ENCODE measurements at places on chromosomes 6 and 20.

- DNase-seq = no peak
These were observed 13.1 kb downstream of the TNXB start for GRCh38 chr6:32096087-32096393.

GRCh38 chr6:148316308-148316707 is 26.3 kb upstream of the SASH1 start:
- DNase-seq = no peak

- DNase-seq = no peak
These were observed 5.0 kb upstream of the ADGRF1 start for GRCh38 chr6:47047097-47047478.

- peak; percentile 16 for DNase-seq
These were observed 514 bp downstream of the TCFL5 start for GRCh38 chr20:62860924-62861691.

DNA sequence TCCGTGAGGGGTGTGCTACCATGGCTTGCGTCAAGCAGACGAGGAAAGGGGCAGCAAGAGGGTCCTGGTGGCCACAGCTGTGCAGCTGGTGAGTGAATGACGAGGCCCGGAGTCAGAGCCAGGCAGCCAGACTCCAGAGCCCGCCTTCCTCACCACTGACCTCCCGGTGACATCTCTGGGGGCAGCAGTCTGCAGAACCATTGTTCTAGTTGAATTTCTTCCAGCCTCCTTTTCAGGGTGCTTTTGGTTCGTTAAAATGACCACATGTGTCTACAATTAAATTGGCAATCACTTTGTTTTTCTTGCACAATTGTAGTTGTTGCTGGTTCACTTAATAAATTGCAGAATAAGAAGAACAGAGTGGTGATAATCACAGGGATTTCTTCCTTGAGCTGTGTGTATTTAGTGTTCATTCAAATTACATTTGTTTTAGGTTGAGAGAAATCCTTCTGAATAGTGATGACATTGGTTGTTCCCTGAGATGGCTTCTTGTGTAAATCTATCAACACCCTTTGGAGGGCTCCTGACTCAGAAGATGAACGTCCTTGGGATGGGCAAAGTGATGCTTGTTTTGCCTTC is 96.4 kb downstream of the TULP4 start:
- DNase-seq = peak; percentile 89

- peak; percentile 29 for DNase-seq
These were observed 33.2 kb downstream of the VEGFA start for GRCh38 chr6:43803055-43803782.

GRCh38 chr6:151961809-151962208 is 154.3 kb downstream of the ESR1 start:
- DNase-seq = no peak

DNA sequence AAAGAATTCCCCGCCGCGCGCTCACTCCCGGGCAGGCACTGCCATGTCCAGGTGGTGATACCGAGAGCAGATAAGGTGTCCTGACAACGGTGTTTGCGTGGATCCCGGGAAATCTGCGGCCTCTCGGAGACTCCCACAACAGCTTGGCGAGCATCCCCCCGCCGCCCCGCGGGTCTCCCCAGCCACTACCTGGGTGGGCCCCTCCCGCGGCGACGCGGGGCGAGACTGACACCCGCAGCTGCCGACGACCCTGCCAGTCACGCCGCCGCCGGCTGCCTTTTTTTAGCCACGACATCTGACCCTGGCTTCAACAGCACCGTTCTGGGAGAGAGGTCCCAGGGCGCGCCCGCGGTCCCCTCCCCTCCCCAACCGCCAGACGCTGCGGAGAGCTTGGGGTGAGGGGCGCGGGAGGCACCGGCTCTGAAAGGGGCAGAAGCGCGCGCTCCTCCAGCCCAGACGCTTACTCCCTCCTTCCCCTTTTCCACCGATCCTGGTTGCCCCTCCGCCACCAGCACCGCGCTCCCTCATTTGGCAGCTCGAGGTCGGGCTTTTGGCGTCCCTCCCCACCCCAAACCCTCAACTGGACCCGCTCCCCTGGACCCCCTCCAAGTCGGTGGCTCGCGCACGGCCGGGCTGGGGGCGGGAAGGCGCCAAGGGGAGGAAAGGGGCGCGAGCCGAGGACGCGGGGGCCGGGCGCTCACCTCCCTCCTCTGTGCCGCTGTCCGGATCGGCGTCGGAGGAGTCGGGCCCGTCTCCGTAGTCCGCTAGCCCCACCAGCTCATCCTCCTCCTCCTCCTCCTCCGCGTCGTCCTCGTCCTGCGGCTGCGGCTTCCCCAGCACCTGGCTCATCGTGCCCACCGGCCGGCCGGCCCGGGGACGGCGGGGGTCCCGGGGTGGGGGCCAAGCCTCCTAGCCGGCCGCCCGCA is 665 bp downstream of the RRAGD start:
- DNase-seq = no peak

DNA sequence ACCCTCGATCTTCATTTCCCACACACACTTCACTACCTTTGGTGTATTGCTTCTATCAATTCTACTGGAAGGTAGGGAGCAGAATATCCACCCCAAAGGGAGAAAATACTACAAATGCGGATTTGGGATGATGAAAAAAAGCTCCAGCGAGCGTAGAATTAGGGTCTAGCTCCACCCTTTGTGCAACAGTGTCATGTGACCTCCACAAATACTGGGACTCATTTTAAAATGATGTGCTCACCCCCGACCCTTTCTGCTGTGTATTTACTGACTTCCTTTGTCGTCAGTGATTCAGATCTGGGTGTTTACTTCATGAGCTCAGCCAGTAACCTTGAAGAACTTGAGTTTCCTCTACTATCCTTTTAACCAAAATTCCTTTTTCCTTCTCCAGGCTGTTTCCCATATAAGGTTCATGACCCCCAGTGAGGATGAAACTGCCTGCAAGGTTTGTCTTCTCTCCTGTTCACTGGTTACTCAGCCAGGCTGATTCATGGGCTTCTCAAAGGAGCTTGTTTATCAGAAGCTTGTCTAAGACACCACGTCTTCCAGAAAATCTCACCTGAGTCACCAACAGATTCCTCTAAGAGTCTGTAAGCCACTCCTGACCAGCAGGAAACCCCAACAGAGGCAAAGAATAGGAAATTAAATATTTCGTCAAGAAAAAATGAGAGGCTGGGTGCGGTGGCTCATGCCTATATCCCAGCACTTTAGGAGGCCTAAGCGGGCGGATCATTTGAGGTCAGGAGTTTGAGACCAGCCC is 39.6 kb upstream of the PAX1 start:
- no peak for DNase-seq

DNA sequence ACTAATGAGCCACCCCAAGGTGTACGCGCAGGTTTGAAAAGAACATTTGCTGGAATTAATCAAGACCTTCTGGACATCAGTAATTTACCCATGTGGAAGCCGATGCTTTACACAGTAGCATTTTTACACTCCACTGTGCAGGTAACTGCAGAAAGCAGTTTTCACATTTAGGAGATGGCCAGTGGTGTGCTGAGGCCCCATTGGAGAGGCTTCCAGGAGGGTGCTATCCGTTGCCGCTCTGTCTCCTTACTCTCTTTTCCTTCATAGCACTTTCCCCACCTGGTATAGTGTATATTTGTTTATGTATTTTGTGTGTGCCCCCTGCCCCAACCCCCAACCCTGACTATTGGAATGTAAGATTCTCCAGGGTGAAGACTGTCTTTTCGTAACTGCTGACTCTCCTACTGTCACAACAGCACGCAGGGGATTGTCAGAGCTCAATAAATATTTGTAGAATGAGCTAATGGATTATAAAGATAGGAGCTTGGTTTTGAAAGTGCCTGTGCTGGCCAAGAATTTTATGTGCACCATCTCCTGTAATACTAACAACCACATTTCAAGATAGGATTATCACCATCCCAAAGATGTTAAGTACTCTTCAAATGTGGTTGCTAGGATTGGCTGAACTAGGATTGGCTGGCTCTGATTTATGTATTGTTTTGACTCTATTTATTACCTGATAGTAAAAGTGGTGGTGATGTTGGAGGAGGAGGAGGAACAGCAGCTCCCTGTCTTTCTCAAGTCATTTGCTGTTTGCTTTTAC is 74.0 kb upstream of the GLP1R start:
- DNase-seq = no peak

GRCh38 chr6:4658486-4658885 is 117.7 kb upstream of the CDYL start:
- DNase-seq = no peak

DNA sequence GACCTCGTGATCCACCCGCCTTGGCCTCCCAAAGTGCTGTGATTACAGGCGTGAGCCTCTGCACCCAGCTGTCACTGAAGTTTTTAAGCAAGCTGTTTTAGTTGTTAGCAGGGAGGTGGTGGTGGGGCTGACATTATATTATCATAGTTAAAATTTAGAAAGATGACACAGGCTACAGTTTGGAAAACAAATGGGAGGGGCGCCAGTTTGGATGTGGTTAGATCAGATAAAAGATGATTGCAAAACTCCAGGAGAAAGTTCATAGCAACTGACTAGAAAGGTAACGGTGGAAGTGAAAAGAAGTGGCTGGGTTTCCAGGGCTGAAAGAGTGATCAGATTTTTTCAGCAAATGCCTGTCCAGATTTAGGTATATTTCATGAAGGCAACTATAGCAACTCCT is 311.9 kb upstream of the CITED2 start:
- DNase-seq = no peak

DNA sequence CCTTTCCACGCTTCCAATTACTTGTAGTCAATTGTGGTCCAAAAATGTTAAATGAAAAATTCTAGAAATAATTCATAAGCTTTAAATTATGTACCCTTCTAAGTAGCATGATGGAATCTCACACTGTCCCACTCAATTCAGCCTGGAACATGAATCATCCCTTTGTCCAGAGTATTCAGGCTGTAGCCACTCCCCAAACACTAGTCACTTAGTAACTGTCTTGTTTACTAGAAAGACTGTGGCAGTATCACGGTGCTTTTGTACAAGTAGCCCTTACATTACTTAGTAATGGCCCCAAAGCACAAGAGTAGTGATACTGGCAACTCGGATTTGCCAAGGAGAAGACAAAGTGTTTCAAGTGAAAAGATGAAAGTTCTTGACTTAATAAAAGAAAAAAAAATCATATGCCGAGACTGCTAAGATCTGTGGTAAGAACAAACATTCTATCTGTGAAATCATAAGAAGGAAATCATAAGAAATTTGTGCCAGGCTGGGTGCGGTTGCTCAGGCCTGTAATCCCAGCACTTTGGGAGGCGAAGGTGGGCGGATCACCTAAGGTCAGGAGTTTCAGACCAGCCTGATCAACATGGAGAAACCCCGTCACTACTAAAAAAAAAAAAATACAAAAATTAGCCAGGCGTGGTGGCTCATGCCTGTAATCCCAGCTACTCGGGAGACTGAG is 168.5 kb upstream of the SIM1 start:
- peak; percentile 73 for DNase-seq

DNA sequence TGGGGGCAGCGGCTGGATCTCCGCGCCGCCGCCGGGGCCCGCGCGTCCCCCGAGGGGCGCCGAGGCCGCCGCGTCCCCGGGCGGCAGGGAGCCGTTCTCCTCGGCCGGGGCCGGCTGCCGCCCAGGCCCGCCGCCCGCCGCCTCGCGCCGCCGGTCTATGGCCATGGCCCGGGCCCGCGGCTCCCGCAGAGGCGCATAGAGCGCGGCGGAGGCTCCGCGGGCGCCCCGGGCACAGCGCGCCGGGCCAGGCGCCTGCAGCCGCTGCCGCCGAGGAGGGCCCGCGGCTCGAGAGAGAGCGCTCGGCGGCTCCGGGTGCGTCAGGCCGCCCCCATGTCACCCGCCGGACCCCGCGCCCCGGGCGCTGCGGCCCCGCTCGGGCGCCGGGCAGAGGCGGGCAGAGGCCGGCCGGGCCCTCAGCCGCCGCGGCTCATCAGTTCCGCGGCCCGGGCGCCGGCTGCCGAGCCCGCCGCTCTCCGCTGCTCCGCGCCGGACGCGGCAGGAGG is 404 bp downstream of the SLC22A23 start:
- DNase-seq = no peak

DNA sequence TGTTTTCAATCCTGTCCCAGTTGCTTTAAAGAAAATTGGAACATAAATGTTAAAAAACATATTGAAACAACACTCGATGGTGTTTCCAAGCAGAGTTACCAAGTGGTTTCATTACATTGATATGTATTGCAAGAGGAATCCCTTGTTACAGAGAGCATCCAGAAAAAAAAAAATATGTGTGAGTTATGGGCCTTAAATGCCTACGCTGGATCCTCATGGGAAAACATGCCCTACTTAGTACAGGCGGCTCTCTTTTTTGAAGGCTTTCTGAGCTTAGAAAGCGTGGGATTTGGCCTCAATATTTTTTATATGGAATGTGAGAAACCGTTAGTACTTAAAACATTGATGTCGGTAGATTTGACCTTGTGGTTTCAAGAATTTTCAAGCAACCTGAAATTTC is 26.1 kb downstream of the BTBD3 start:
- DNase-seq = no peak

GRCh38 chr6:39280247-39280731 is 33.9 kb downstream of the KCNK17 start:
- DNase-seq = no peak

- peak; percentile 90 for DNase-seq
These were observed 18.5 kb upstream of the WFDC10A start for GRCh38 chr20:45611054-45611453.

GRCh38 chr20:10556519-10557083 is 117.2 kb downstream of the JAG1 start:
- no peak for DNase-seq

DNA sequence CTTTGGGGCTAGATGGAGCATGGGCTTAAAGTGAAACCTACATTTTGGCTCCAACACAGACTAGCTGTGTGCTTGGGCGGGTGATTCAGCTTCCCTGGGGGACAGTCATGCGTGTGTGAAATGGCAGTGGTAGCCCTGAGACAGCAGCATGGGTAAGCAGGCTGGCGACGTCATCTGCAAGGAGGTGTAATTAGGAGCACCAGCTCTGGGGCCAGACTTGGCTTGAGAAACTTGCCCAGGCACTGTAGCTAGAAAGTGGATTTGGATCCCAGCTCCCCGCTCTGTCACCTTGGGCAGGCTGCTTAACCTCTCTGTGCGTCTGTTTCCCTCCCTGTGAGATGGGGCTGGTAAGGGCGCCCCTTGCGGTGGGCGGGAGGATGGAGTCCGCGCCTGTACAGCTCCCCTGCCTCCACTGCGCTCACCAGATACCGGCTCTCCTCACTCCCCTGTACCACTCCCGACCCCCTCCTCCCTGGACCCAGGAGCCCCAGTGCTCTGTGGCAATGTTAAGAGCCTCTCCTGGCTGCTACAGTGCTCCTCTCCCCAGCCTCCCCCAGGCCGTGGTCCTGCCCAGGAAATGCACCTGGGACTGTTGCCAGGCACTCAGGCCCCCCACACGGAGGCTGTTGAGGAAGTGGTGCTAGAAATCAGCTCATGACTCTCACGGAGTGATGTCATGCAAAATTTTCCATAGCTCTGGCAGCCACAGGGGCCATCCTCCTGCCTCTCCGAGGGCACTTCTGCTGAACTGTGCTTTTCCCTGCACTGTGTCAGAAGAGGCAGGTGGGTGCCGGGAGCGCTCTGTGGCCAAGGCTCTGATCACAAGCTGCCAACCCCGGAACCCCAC is 44.6 kb downstream of the SYNJ2 start:
- DNase-seq = peak; percentile 97

GRCh38 chr20:6827472-6827871 is 60.0 kb downstream of the BMP2 start:
- no peak for DNase-seq

GRCh38 chr6:108578166-108578565 is 17.4 kb downstream of the FOXO3 start:
- DNase-seq = no peak

GRCh38 chr6:145783796-145784195 is 30.8 kb downstream of the FBXO30 start:
- DNase-seq = no peak

GRCh38 chr6:162491637-162492036 is 235.9 kb downstream of the PRKN start:
- DNase-seq = no peak
